ENCODE measurements at places on chromosomes 6 and 20.

DNA sequence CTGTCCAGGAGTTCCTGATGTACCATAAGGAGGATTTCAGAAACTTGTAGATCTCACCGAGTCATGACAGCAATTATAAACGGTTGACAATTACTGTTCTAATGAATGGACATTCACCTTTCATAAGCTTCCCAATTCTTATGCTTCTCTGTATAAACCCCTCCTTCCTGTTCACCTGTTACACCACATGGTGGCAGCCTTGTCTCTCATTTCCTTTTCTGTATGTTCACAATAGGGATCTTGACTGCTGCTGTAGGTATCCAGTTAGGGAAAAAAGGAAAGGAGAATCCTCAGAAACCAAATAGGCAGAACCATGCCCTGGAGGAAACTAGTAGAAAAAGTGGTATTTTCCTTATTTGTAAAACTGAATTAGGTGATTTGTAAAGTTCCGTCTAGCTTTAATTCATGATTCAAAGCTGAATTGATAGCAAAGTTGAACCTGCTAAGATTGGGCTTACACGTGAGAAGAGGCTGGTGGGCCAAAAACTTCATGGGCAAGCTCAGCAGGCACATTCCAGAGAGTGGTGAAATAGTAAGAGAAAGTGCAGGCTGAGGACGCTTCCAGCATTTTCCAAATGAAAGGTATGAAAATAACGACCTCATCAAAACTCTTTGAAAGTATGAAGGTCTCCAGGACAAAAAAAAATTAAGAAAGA is 29.0 kb upstream of the TBPL1 start:
- DNase-seq: peak; percentile 73

DNA sequence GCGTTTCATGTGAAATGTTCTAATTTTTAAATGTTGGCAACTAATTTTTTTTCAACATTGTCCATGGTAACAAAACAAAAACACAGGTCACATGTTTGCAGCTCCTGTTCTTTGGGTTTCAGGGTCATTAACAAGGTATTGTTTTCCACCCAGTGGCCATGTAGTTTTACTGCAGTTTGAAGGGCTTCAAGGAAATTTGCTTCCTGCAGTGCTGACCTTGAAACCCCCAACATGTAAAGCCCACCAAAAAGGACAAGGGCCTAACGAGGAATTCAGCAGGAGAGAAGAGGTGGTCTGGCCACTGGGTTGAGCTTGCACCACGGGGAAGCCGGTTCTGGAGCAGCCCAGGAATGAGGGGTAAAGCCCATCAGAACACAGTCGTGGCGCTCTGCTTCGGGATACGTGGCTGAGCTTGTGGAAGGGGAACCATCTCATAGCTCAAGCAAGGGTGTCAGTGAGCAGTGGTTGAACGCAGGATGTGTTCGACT is 13.9 kb upstream of the KLHL31 start:
- DNase-seq: no peak

DNA sequence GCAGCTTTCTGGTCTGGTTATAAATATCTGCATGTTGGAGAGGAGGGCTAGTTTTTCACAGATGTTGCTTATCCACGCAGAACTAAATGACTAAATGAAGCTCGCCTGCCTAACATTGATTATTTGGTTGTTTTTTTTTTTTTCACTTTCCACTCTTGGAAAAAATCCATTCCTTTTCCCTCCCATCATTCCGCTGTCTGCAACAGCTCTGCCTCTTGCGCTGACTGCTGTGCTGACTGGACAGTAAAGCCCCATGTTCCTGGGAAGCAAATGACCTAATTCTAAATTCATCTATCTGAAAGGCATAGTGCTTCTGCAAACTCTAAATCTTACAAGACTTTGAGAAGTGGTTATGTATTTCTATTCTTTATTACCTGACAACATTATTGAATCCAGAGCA is 255.5 kb upstream of the PLN start:
- DNase-seq: no peak

DNA sequence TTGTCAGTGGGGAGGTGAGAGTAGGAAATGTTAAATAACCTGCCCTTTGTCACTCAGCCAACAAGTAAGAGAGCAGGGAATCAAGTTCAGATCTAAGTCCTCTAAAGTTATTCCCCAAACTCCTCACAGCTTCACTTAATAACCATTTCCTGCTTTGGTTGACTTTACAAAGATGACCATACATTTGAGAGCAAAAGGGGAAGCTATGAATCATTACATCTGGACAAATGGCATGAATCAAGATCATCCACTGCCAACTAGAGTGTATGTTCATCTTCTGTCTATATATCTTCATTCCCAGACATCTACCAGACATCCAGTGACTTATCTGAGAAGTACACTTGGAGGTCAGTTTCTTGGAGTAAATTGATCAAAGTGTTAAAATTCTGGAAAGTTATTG is 15.1 kb upstream of the HIVEP2 start:
- no peak for DNase-seq

- no peak for DNase-seq
Measured at GRCh38 chr6:34182751-34183531, 37.1 kb upstream of the GRM4 start.

GRCh38 chr6:19753826-19754225 is 83.3 kb upstream of the ID4 start:
- no peak for DNase-seq

GRCh38 chr6:142009647-142010046 is 123.1 kb upstream of the GJE1 start:
- no peak for DNase-seq

- DNase-seq: no peak
Measured at GRCh38 chr6:140050101-140050995, 675.9 kb upstream of the CITED2 start.

- DNase-seq: no peak
Measured at GRCh38 chr6:119311514-119312142, 37.9 kb downstream of the MAN1A1 start.

- no peak for DNase-seq
Measured at GRCh38 chr6:11767978-11768756, 10.4 kb downstream of the ADTRP start.

DNA sequence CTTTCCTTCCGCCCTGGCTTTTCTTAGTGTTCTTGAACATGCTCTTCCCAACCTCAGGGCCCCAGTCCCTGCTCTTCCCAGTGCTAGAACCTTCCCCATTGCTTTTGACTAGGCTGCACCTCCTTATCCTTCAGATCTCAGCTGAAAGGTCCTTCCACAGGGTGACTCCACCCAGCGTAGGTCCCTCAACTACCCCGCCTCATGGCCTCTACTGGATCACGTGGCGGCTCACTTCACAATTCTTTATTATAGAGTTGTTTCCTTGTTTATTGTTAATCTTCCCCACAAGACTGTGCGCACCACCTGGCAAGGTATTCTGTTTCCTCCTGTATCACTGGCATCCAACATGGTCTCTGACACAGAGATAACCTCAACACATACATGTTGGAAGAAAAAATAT is 31.2 kb downstream of the TTLL9 start:
- DNase-seq: no peak

- DNase-seq: no peak
Measured at GRCh38 chr20:61949714-61950640, 115.7 kb downstream of the TAF4 start.

GRCh38 chr20:48335308-48336050 is 492.3 kb downstream of the PREX1 start:
- DNase-seq: peak; percentile 60

DNA sequence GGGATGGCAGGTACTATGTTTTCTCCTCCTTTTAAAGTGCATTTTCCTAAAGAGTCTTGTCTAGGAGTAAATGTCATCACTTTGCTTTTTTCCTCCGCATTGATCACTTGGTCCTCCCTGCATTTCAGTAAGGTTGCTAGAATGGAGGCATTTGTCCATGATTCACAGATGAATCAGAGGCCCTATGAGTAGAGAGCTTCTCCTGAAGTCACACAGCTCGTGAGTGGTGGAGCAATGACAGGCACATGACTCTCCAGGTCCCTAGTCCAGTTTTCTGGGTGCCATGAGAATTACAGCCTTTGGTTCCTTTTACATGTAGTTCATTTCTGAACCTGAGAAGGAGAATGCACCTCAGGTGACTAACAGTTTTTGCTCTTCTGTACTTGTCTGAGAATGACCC is 50.5 kb downstream of the HLA-A start:
- no peak for DNase-seq

DNA sequence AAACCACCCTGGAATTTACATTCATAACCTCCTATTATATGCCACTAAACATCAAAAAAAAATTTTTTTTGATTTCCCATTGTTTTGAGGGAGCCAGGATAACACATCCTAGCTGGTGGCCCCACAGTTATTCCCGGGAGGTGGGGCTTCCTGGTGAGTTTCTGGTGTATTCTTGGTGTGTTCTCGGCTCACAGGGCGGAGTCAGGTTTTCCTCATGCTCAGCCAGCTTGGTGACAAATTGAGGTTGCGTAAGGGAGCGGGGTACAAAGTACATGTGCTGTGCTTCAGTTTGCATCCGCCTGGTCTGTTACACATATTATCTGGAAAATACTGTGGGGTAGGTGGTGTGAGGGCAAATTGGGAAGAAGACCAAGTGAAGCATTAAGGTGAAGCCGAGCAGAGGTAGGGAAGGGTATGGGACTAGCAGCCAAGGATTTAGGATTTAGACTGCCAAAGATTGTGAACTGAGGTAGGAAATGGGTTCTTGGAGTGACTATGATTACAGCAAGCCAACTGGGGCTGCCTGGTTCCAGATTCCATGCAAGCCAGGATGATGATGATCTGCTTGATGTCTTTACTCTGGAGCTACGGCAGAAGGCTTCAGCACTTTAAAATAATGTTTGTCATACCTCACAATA is 46.2 kb upstream of the EEF1A1 start:
- DNase-seq: peak; percentile 37

DNA sequence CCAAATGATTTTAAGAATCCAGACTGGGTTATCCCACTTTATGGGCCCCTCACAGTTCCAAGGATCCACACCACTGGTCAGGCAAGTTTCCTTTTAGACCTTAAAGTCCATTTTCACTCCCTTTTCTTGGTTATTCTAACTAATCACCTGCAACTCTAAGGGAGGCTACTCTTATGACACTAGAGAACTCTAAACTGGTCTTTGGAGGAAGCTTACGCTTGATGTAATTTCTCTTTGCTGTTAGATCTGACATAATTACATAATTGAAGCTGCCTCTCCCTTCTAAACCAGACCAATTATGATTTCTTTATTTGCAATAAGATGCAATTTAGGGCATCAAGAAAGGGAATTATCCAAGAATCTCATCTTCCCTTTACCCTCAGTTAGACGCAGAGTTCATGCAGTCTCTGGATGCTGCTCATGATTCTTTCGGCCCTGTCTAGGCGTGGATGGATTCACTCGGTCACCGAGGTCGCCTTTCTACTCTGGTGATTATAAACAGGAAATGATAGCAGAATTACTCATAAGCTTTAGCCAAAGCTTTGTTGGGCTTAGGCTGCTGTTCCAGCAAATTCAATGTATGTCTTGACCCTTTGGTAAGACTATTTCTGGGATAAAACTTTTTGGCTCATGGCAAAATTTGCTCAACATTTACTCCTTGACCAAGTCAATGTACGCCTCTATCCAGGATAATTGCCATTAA is 166.4 kb upstream of the PRND start:
- no peak for DNase-seq

GRCh38 chr6:100761841-100762240 is 119.3 kb downstream of the ASCC3 start:
- no peak for DNase-seq

DNA sequence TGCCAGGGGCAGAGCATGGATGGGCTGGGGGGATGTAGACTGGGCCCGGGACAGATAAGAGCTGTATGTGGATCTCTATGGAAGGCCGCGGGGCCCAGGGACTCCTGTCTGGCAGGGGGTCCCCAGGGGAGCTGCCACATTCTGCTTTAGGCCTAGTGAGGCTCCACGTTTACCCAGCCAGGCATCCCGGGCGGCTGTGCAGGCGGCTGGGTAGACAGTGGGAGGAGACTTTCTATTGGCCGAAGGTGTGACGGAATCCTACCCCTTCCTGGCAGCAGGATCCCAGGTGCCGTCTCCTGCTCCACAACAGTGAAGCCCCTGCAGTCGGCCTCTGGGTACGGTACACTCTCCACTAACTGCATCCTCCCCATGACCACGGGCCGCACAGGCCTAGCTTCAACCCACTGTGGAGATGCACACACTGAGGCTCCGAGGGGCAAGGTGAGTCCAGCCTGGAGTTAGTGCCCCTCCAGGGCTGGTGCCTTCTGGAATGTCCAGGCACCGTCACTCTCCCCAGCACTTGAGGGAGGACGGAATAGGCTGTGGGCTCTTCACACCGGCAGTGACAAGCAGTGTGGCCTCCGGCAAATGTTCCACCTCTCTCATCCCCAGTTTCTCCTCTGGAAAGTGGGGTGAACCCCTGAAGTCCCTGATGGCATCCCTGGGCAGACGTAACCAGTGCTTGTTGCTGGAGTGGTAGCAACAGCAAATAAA is 36.8 kb upstream of the ZBP1 start:
- DNase-seq: peak; percentile 17

DNA sequence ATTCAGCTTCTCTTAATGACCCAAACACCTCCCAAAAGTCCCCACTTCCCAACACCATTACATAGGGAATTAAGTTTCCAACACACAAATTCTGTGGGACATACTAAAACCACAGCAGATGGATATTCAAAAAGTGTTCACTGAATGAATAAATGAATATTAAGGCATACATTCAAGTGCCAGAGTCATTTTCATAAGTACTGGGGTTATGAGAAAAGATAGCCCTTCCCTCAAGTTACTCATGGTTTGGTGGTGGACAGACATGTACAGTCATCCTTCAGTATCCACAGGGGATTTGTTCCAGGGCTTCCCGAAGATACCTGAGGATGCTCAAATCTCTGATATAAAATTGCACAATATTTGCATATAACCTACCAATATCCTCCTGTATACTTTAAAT is 50.4 kb downstream of the HS3ST5 start:
- DNase-seq: no peak

DNA sequence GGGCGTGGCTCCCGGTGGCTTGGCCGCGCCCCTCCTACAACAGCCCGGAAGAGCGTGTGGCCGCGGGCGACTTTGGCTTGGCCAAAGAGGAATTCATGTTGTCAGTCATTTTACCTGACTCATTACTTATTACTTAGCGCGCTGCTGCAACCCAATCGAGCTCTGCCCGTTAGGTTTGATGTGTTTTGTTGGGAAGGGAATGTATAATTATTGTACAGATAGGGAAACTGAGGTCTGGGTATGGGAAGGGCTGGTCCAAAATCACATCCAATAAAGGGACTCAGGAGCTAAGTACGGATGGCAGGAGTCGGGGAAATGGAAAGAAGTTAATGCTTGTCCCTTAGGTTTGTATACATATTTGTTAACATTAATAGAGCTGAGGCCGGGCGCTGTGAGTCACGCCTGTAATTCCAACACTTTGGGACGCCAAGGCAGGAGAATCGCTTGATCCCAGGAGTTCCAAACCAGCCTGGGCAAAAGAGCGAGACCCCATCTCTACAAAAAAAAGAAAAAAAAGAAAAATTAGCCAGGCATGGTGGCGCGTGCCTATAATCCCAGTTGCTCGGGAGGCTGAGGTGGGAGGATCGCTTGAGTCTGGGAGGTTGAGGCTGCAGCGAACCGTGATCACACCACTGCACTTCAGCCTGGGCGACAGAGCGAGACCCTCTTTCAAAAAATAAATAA is 639 bp upstream of the ZNF335 start:
- DNase-seq: no peak

- no peak for DNase-seq
Measured at GRCh38 chr6:110307368-110307767, 50.8 kb downstream of the METTL24 start.

Measured in femur (tissue), 1 donor.